ENCODE measurements at places on chromosomes 16 and 17.

DNA sequence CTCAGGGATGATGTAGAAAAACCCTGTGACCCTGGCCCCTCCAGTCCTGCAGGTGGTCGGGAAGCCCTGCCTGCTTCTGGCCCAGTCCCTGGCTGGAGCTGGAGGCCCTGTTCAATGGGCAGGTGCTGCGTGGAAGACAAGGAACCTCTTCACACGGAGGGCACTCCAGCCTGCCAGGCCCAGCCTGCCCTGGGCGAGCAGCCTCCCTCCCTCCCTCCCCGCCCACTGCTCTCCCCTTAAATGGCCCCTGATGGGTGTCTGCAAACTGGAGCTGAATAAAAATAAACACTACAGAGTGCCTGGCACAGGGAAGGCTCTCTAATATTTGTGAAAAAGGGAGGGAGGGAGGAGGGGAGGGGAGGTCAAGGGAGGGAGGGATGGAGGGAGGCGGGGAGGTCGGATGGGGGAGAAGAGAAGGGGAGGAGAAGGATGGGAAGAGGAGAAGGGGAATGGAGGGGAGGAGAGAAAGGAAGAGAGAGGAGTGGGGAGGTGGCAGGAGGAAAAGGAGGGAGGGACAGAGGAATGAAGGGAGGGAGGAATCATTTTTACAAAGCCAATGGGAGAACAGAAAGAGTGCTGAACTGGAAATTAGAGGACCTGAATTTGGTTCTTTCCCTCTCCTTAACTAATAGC is 222.8 kb upstream of the TNRC6C start:
- DNase-seq: peak; percentile 53

DNA sequence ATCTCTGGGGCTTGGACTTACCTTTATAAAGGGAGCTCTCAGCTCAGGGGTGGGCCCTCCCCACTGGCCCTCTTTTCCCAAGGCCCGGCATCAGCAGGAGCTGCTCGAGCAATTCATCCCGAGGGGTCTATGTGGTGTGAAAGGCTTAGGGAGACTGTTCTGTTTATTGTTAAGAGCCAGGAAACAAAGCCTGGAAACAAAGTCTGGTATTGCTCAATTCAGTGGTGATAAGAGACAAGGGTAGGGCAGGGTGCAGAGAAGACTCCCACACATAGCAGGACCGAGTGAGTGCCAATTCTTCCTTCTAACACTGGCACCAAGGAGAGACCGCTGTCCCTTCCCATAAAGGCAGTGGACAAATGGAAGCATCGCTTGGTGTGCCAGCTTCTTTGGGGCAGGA is 750.7 kb downstream of the KCNJ18 start:
- no peak for DNase-seq

DNA sequence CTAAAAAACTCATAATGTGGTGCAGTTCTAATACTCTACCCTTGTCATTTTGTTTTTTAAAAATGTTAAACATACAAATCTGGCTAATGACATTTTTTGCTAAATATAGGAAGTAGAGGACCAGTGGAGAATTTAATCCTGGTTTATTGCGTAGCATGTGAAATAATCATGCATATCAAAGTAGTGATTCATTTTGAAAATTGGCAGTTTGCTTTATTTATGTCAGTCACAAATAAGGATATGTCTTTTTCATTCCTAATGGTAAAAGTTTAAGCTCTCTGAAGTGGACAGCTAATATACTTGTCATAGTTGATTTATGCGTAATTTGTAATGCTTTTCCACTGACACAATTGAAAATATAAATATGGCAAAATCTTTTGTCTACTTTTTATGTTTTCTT is 224.2 kb downstream of the BCAS3 start:
- no peak for DNase-seq

- no peak for DNase-seq
Measured at GRCh38 chr17:74424657-74425056, 7.2 kb upstream of the GPRC5C start.
